ENCODE measurements at places on chromosomes 1 and 21.

- peak; percentile 94 for DNase-seq
These were observed 148.2 kb downstream of the RWDD3 start for GRCh38 chr1:95382000-95382786.

DNA sequence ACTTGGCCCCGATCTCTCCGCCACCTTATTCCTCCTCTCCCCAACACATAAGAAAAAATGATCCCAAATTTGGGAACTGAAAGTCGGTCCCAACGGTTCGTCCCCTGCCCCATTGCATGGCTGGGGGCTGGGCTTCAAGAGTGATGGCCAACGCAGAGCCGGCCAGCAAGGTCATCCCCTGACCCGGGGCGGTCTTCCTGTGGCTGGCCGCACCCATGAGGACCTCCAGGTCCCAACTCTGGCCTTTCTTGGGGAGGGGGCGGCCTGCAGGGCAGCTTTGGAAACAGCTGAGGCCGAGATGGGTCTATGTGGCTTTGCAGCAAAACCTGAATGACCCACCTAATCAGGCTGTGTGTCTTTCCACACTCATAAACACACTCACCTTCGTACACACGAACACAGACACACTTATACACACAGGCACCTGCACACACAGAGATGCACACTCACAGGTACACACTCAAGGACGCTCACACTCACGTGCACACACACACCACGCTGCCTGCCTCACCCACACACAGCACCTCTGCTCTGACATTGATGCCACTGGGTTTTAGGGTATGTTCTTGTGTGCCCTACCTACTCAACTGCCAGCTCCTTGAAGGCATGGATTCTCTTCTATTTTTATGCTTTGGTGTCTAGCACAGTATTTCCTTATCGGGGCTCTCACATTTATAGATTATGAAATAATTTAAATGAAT lies 562 bp downstream of the DYNLT5 start:
- no peak for DNase-seq

DNA sequence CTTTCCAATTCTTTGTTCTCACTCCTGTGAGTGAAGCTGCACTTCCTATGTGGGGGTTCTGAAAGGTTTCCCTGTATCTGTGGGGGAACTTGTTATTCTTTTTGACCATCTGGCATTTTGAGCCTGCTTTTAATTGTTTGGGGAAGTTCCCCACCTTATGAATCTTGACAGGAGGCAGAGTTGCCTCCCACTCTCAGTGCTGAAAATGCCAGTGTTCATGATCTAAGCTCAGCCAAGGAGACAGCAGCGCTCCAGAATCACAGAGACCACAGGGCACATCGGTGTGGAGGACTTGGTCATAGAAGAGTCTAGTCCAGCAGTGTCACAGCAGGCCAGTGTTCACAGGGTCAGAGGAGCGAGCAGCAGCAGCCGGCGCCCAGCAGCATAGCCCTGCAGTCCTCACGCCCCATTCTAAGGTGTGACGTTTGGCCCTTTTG lies 63.8 kb upstream of the PRDX6 start:
- no peak for DNase-seq

DNA sequence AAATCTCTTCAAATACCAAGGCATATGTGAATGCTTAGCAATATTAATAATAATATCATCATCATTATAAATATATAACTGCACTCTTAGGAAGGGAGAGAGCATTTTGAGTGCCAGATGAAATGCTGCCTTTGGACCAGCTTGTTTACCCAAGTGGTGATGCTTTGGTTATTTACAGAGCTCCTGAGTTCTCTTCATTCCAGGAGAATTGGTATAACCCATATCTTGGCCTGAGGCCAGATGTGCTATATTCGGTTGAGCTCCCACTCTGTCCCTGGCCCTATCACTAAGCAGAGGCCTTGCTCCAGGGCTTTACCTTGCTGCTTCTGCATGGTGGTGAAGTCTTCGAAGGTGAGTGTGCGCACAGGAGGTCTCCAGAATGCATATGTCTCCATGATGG lies 89.4 kb downstream of the TBX15 start:
- DNase-seq = no peak

DNA sequence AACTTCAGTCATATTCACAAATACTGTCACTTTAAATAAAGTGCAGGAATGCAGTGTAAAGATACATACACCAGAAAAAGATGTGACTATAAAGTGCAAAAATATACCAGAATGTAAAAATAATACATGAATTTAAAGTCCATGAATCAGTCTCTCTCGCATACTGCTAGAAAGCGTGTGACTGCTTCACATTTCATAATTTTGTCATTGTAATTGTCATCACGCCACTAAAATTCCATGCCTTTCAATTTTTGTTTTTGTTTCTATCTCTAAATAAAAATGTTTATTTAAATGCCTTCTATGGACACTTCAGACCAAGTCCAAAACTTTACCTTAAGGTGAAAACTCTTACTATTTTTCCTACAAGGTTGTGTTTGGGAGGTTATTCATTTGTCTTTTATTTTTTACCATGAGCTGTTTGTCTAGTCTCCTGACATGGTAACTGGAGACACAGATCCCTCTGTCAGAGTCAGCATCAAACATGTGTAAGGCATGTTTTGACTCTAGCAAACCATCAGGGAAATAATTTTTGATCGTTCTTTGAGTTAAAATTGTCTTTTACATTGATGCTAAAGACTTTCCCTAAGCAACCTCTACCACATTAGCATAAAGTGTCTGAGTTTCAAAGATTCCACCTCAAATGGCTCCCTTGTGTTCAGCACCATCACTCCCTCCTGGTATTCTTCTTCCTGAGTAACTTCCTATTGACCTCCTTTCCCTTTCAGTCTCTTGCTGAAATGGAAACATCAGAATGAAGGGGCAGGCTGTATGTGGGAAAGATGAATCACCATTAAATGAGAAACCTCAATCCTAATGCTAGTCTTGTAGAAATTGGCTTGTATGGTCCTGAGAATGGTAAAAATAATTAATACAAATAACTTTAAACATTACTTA lies 14.0 kb upstream of the AIM2 start:
- no peak for DNase-seq

DNA sequence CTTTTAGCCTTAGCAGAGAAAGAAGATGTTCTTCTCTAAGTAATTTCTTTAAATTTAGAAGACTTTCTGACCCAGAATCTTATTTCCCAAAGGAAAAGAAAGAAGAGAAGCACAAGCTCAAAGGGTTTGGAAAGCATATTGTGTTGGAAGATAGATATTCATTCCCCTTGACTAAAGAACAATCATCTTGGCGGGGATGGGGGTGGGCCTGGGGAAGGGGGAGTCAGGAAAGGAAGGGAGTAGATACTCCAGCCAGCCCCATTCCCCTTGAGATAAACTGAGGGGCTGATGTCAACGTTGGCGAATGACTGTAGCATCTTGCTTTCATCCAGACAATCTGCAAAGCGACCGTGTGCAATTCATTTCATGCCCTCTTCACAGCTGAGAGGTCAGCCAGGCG lies 66.5 kb upstream of the SIPA1L2 start:
- no peak for DNase-seq

GRCh38 chr1:24233684-24234600 lies 46.9 kb upstream of the IFNLR1 start:
- no peak for DNase-seq

DNA sequence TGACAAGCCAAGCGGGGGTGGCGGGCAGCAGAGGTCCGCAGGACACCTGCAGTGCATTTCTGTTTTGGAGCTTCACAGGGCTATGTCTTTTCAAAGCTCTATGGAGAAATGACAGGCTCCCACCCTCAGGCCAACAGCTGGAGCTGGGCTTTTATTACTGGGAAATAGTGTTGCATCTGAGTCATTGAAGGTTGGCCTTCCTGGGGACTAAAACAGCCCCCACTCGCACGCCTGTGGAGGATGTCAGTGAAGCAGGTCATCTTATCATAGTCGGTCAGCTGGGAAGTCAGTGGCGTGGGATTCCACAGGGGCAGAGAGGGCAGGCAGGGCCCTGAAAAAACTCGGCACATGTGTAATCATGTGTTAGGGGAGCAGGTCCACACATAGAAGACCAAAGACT lies 55.3 kb downstream of the NTPCR start:
- no peak for DNase-seq

DNA sequence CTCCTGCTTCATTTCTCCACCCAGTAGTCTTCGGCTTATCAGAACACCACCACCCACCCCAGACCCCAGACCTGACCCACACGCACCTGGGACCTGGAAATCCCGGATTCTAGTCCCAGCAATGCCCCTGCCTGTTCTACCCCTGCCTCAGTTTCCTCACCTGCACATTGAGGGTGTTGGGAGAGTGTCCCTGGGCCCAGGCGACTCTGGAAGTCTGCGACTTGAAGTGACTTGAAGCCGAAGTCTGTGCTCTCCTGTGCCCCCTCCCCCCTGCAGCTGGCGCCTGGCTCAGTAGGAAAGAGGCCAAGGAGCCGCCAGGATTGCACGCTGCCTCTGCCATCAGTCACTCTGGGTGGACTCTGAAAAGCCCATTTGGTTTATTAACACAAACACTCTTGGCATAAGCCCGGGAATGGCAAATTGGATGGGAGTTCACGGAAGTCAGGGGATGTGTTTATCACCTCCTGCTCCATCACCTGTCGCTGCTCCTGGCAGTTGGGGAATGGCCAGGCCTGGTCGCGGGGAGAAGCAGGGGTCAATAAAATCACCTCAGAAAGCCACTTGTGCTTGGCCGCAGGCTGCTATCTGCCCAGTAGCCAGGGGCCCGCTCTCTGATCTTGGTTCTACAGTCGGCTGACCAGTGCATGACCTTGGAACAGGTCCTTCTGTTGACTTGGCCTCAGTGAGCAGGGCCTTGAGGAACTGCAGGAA lies 132.7 kb downstream of the ACTL8 start:
- no peak for DNase-seq

- no peak for DNase-seq
These were observed 49.3 kb downstream of the VWA5B1 start for GRCh38 chr1:20339811-20340457.

- DNase-seq = no peak
These were observed 1652.2 kb downstream of the BRINP3 start for GRCh38 chr1:188825471-188825870.

GRCh38 chr21:34157521-34157920 lies 84.1 kb downstream of the MRPS6 start:
- no peak for DNase-seq

GRCh38 chr1:63877816-63878215 lies 104.0 kb downstream of the ROR1 start:
- DNase-seq = no peak

DNA sequence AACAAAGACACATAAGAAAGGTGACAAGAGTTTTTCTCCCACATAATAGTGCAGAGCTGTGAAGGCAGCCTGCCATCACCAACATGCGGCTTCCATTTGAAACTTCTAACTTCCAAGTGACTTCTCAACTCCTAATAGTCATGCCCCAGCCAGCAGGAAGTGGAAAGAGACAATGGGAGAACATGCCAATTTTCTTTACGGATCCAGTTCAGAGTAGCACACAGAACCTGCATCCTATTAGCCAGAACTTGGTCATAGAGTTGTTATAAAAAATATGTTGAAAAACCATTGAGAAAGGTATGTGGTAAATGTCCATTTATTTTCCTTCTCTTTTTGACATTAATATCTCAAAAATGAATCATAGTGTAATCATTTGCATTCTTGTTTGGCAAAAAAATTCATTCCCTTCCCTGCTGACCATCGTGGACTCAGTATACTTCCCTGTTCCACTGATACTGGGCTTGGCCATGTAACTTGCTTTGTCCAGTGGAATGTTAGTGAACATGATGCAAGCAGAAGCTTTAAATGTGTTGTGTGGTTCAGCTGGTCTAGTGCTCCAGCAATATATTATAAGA lies 197.4 kb downstream of the SEC16B start:
- DNase-seq = no peak

GRCh38 chr1:904310-904950 lies 19.3 kb upstream of the SAMD11 start:
- DNase-seq = peak; percentile 66

DNA sequence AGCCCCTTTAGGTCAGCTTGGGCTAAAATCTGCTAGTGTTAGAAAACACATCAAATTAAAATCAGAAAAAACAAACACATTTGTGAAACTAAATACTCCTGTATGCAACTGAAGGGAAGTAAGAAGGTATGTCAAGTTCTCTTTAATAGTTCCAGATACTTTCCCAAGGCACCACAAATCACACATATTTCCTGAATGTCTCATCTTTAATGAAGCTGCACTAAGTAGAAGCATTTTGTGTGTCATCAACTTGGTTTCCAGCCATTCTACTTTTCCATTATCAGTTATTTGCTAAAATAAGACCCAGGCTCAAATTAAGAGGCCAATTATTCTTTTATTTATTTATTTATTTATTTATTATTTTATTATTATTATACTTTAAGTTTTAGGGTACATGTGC lies 34.7 kb downstream of the CRB1 start:
- no peak for DNase-seq

- no peak for DNase-seq
These were observed 34.7 kb upstream of the CASZ1 start for GRCh38 chr1:10830961-10831668.

GRCh38 chr1:66168467-66168887 lies 365.5 kb upstream of the SGIP1 start:
- no peak for DNase-seq

- no peak for DNase-seq
These were observed 48.9 kb upstream of the SELENON start for GRCh38 chr1:25750923-25751605.

DNA sequence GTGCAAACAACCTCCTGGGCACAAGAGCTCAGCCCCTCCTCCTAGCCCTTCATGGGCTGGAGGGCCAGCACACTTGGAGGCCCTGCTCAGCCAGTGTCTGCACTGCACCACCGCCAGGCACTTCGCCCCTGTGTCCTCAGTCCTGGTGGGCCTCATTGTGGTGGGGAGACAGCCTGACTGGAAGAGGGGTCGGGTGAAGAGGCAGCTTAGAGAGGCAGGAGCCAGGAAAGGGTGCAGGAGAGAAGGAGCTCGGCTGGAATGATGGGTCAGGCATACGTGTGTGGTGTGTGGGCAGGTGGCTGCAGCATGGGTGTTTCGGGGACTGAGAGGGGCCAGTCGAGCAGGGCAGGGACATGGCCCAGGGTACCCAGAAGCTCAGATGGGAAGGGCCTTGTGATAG lies 4.1 kb downstream of the WNT3A start:
- no peak for DNase-seq
